ENCODE measurements at places on chromosomes 12 and 14. TPM values are rescaled to one million over a fixed set of nuclear protein-coding genes. Genes with fewer than 3 reads are reported as not detected.

DNA sequence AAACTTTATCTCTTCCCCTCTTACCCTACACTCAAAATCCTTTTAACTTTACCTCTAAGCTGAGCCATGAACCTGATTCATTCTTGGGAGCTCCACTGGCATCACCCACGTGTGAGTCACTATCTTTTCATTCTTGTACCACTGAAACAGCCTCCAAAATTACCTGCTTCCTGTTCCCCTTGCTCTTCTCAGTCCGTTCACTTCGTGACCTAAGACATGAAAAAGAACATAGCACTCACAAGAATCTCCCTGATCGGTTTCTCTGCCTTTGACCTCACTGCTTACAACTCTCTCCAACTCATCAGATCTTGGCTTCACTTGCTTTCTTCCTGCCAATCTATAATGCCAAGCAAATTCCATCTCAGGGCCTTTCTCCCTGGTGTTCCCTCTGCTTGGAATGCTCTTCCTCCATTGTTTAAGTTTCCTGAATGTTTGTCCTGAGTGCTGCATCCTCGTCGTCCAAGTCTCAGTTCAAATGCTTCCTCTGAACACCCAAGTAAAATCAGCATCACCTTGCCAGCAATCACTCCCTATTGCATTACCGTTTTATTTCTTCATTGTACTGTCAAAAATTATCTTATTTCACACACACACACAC lies 9.2 kb downstream of the GLIPR1 start:
- DNase-seq = no peak

GRCh38 chr12:85448548-85449139 lies 168.6 kb downstream of the ALX1 start:
- DNase-seq = no peak

AMHR2 gene
- not detected for total RNA-seq

- DNase-seq = no peak
These were observed 116.3 kb downstream of the ZFP36L1 start for GRCh38 chr14:68676511-68676943.

DNA sequence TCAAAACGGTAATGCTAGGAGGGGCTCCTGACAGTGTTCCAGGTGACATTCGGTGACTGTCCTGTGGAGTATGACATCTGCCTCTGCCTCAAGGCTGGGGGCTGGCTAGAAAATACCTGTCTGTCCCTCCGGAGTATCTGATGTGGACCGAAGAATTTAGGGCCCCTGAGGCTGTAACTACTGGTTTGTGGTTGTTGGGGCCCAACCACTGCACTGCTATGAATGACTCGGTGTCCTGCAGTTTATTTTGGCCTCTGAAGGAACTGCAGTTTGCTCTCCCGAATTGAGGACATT lies 198.9 kb upstream of the CAND1 start:
- DNase-seq = no peak

DNA sequence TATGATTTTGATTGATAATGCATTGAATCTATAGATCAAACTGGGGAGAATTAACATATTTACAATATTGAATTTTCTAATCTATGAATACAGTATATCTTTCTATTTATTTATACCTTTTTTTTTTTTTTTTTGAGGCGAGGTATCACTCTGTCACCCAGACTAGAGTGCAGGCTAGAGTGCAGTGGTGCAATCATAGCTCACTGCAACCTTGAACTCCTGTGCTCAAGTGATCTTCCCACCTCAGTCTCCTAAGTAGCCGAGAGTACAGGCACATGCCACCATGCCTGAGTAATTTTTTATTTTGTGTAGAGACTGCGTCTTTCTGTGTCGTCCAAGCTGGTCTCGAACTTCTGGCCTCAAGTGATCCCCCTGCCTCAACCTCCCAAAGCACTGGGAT lies 20.4 kb downstream of the LTBR start:
- no peak for DNase-seq

DNA sequence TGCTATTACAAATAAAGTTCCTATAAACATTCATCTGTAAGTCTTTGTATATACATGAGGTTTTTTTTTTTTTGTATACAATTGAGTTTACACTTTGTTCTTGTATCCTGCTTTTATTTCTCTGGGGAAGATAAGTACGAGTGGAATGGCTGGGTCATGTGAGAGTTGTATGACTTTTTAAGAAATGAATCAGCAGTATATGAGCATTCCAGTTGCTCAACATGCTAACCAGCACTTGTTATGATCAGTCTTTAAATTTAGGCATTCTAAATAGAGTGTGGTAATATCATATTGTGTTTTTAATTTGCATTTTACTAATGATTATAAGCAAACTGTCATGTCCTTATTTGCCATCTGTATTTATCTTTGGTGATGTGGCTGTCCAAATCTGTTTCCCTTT lies 44.7 kb upstream of the AMIGO2 start:
- DNase-seq = no peak

- no peak for DNase-seq
These were observed 25.7 kb upstream of the TC2N start for GRCh38 chr14:91893007-91893406.

DNA sequence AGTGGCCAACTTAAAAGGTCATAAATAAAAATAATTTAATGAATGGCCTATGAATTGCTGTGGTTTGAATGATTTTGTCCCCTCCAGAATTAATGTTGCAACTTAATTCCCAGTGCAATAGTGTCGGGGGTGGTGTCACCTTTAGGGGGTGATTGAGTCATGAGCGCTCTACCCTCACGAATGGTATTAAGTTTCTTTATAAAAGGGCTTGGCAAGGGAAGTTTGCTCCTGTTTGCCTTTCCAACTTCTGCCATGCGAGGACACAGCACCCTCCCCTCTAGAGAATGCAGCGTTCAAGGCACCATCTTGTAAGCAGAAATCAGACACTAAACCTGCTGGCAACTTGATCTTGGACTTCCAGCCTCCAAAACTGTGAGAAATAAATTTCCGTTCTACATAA lies 253.3 kb downstream of the ATXN7L3B start:
- DNase-seq = no peak

GZMB gene
- total RNA-seq = 1,173 TPM

DNA sequence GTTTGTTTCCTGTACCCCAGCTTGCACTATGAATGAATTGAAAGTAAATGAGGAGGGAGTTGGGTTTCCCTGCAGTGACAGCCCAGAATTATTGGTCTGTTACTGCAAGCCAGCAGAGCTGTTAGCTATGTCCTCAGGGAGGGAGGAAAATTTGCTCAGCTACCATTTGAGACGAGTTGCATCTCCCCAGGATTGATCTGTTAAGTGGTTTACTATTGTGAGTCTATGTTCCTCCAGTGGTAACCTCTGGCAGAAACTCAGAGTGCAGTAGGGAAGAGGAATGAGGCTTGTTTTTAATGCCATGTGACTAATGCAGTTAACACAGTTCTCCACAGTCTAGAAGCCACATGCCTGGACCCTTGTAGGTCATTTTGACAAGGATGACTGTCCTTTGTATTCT lies 173.9 kb downstream of the SLC15A4 start:
- DNase-seq = no peak

GRCh38 chr12:89075880-89076540 lies 276.3 kb downstream of the DUSP6 start:
- no peak for DNase-seq

OLR1 gene
- total RNA-seq = not detected

GRCh38 chr14:94113490-94113889 lies 3.0 kb downstream of the IFI27 start:
- no peak for DNase-seq
